ENCODE measurements at places on chromosomes 6 and 20. TPM values are rescaled to one million over a fixed set of nuclear protein-coding genes. Genes with fewer than 3 reads are reported as not detected.

Gene VARS2
- 36.5 TPM for total RNA-seq

Gene REM1
- total RNA-seq, result not detected

Gene CYP21A2
- total RNA-seq, result not detected

Gene PBOV1
- not detected for total RNA-seq

Gene ABHD16B
- not detected for total RNA-seq

Gene CUTA
- total RNA-seq, result 129 TPM

Gene SLC35D3
- not detected for total RNA-seq

Gene JPH2
- total RNA-seq, result 0.08 TPM

Gene KCNB1
- 0.05 TPM for total RNA-seq

Gene ULBP3
- total RNA-seq, result 4.2 TPM

Gene EMILIN3
- total RNA-seq, result 0.24 TPM

Gene MAP7
- 32.5 TPM for total RNA-seq

Gene TFAP2A
- 24.6 TPM for total RNA-seq

Gene RIMS1
- not detected for total RNA-seq

Gene SLC26A8
- total RNA-seq, result not detected

Gene SOX4
- 25.8 TPM for total RNA-seq

Gene SH3BGRL2
- total RNA-seq, result 0.98 TPM

Gene TREM2
- total RNA-seq, result not detected

Gene HLA-DQA1
- total RNA-seq, result 0.08 TPM

Gene ALDH5A1
- 6.1 TPM for total RNA-seq

Gene OPN5
- not detected for total RNA-seq

Gene GCNT2
- total RNA-seq, result 39.8 TPM

Gene RAET1E
- total RNA-seq, result not detected

Gene TNXB
- 0.37 TPM for total RNA-seq
